ENCODE measurements at places on chromosomes 11 and 22. TPM values are rescaled to one million over a fixed set of nuclear protein-coding genes. Genes with fewer than 3 reads are reported as not detected.

The B3GAT3 gene
- total RNA-seq, result 48.4 TPM

The OR51B2 gene
- total RNA-seq, result not detected

The VSIG10L2 gene
- total RNA-seq, result not detected

The RHOD gene
- 11.2 TPM for total RNA-seq

The KCNC1 gene
- total RNA-seq, result not detected

The ALDH3B1 gene
- total RNA-seq, result 61.7 TPM

The PACS1 gene
- total RNA-seq, result 22.9 TPM

The GPHA2 gene
- total RNA-seq, result not detected

The KCNA4 gene
- not detected for total RNA-seq

The TMEM45B gene
- not detected for total RNA-seq

The CDKN1C gene
- total RNA-seq, result 40.8 TPM

The TP53AIP1 gene
- total RNA-seq, result not detected

The BBOX1 gene
- not detected for total RNA-seq

The BCO2 gene
- total RNA-seq, result 7.1 TPM

The SCGB1A1 gene
- not detected for total RNA-seq

The SIAE gene
- total RNA-seq, result 14.9 TPM

The OR8D1 gene
- not detected for total RNA-seq

Measured in myometrial cell (primary cell).